CD4-positive, alpha-beta T cell (primary cell): ENCODE measurements at places on chromosomes 5 and 9.

DNA sequence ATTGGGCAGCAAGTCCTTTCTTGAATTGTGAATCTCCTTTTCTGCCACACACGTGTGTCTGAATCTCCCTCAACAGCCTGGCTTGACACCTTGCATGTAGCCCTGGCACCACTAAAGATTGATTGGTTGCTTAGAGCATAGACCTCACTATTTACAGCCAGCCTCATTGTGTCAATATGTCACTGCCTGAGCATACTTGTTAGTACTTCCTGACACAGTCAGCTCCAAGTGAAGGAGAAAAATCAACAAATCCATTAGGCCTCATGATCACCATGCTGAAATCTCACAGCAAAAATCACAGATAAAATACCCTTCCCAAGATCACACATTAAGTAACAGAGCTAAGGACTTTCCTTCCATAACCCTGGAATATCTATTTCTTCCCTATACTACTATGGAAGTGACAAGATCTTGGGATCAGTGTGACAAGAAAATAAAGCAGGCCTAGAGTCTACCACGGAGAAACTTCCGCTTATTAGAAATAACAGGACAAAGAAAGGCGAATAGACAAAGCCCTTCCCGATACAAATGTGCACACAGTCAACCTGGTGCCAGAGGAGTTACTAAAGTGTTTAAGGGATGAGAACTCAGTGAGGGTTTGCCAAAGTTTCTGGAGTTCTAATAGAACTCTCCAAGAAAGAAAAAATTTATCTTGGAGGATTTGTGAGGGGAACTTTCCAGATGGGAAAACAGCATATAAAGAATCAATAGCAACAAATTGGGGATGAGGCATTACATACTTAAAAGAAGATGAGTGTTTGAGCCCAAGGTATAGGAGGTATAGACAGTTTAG is 5.6 kb upstream of the ARL15 start:
- no peak for DNase-seq

- no peak for DNase-seq
Observed at GRCh38 chr5:118397236-118397635, 591.1 kb downstream of the DTWD2 start.

DNA sequence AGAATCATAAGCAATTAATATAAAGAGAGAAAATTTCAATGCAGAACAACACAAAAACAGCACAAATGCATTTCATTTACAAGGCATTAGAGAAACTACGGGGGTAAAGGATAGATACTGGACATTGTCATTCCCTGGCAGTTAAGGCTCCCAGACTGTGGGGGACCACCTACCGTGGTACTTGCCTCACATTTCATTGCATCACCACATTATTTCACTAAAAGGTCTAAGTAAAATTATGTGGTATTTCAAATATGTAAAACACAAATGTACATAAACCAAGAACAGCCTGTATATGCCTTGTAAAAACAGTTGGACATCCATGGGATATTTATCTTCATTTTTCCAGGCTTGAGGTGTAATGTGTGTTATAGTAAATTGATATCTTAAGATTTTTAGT is 571.2 kb upstream of the ZNF462 start:
- DNase-seq = no peak

- no peak for DNase-seq
Observed at GRCh38 chr5:41764650-41765049, 105.6 kb downstream of the OXCT1 start.

GRCh38 chr9:20980832-20981455 is 50.5 kb downstream of the HACD4 start:
- peak; percentile 28 for DNase-seq

DNA sequence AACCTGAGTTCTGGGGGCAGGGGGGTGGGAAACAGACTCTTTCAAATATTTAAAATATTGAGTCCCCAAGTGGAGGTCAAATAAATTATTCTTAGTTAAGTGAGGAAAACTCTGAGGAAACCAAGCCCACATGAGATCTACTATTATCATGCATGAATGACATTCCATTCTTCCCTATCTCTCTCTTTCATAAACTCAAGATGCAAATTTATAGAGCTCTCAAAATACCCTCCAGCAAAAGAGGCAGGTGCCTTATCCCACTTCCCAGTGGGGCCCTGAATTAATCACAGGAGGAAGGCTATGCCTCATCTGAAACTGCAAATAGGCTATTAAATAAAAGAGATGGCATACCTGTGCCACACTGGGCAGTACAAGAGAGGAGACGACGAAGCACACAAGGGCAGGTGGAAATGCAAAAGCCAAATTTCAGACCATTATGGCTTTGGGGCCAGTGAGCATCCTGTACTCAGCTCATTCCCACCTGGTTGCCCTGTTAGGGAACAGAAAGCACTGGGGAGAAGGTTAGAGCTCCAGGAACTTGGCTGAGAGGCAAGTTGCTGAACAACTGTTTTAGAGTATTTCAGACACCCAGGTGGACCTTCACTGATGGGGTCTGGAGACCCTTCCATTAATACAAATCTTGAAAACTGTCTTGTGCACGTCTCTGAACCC is 102.2 kb upstream of the EQTN start:
- no peak for DNase-seq

GRCh38 chr5:128519827-128520226 is 18.2 kb downstream of the FBN2 start:
- no peak for DNase-seq

DNA sequence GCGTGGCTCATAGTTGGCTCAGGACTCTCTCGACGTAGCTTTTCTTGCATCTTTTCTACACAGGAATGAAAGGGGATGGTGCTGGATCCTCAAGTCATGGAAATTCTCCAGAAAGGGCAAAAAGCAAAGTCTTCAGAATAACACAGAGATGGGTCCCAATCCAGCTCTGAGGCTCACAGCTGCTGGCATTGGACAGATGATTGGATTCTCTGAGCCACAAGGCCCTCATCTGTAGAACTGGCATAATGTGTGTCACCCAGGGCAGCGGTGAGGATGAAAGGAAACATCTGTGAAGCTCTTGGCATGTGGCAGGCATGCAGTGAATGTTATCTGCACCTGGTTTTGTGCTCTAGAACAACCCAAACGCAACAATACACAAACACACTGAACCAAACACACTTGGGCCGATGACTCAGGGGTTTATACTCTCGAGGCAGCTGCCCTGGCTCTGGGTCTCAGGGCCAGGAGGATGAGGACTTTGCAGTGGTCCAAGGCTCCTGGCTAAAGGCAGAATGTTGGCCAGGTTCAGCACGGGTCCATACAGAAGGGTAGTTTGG is 64.0 kb upstream of the UBTD2 start:
- DNase-seq = no peak

DNA sequence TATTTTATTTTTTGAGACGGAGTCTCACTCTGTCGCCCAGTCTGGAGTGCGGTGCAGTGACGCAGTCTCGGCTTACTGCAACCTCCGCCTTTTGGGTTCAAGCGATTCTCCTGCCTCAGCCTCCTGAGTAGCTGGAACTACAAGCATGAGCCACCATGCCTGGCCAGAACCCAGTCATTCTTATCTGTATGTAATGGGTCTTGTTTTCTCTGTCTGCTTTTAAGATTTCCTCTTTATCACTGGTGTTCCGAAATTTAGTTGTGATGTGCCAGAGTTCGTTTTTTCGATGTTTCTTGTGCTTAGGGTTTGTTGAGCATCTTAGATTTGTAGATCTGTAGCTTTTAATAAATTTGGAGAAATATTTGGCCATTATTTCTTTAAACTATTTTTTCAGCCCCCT is 19.2 kb downstream of the SLC25A25 start:
- DNase-seq = no peak

GRCh38 chr9:126722922-126723806 is 81.7 kb upstream of the ZBTB43 start:
- peak; percentile 90 for DNase-seq

- no peak for DNase-seq
Observed at GRCh38 chr9:123568691-123569688, 213.0 kb downstream of the CRB2 start.

GRCh38 chr5:15645381-15646160 is 145.6 kb downstream of the FBXL7 start:
- no peak for DNase-seq

- no peak for DNase-seq
Observed at GRCh38 chr9:37693260-37693659, 42.5 kb downstream of the FRMPD1 start.

- no peak for DNase-seq
Observed at GRCh38 chr5:2579126-2579525, 172.4 kb downstream of the IRX2 start.

GRCh38 chr5:130514984-130515690 is 610.9 kb downstream of the CHSY3 start:
- no peak for DNase-seq

- no peak for DNase-seq
Observed at GRCh38 chr5:1885404-1885755, 2.7 kb upstream of the IRX4 start.

DNA sequence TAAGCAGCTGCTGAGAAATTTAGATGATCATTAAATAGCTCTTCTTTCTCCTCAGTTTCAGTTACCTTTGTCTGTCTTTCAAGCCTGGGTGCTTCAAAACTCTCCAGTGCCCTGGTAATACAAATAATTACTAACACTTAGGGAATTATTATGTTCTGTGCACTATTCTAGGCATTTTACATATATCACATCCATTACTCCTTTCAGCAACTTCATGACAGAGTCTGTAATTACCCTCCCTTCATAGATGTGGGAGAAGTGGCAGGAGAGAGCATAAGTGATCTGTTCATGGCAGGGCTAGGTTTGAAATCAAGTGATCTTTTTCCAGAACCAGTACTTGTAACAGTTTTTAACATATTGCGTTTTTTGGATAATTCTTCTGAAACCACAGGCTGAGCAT is 32.0 kb downstream of the MAN2A1 start:
- DNase-seq = no peak

DNA sequence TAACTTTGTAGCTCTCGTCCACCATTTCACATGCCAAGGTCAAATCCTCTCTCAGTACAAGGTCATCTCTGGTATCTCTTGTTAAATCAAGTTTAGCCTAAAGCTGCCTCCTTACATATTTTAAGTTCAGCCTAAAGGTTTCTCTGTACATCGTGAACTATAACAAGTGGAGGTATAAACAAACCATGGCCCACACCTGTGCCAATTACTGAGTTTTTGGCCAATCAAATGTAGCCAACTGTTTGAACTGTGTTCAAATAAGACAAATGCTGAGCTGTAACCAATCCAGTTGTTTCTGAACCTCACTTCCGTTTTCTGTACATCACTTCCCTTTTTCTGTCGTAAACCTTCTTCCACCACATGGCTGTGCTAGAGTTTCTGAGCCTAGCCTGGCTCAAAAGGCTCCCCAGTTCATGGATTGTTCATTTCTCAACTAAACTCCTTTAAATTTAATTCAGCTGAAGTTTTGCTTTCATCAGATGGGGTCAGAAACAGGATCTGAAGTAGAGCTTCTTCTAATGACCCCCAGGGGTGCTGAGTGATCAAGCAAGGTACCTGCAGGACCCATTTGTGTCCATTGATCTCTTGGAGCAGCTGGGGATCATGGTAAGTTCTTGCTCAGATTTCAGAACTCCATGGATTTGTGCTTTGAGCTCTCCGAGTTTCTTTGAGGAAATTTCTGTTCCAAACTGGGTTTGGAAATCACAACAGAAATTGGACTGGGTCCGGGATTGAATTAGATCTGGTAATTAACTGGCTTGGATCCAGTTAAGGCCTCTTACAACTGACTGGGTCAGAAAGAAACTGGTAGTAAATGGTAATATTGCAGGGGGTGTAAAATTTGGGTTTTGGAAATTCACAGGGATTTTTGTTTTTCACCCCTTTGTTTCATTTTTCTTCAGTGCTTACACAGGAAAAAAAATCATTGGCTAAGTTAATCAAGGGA is 11.0 kb upstream of the NANS start:
- peak; percentile 87 for DNase-seq

- no peak for DNase-seq
Observed at GRCh38 chr5:136174021-136174659, 18.8 kb downstream of the SMIM32 start.

DNA sequence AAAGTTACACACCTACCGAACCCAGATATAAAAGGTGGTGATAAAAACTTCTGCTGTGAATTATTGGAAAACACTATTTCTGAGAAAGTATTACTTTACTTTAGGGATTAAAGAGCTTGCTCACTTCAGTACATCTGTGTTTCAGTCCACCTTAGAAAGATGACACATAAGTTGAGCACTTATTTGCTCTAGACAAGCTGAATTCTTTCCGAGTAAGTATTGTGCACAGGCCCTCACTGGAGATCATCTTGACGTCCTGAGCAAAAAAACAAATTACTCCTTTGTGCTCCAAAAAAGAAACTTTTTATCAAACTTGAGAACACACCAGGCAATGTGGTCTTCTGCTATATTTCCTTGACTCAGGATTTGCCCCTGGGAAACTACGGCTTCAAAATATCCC is 231.0 kb upstream of the GRAMD2B start:
- DNase-seq = no peak

GRCh38 chr5:127609957-127610356 is 38.9 kb upstream of the CTXN3 start:
- no peak for DNase-seq

DNA sequence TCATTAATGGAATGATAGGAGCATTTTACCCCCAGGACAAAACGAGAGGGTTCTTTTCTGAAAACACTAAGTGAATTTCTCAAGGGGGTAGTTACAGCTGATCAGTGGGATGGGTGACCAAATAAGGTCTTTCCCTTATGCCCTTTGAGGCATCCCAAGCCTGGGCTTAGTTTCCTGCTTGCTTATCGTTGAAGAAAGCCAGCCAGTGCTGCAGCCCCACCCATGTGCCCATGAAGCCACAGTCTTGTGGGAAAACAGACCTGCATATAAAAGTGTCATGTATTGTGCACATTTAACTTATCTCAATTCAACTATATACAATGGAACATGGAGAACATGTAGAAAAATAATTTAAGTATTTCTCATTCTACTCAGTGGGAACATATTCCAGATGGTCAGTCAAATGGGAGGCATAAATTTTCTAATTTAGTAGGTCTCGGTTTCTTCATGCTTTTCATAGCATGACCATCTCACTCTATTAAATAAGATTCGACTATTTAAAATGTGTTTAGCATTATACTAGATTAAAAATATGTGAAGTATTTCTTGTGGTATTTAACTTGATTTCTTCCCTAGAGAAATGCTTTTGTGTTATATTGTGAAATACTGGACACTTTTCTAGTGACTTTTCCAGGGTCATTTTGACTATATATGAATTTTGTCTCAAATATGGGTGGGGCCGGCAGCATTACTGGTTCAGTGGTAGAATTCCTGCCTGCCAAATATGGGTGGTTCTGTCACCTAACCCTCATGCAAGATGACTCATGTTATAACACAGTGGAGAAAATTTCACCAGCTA is 189.7 kb upstream of the SGCD start:
- DNase-seq = no peak

GRCh38 chr9:131149688-131150053 is 24.3 kb downstream of the NUP214 start:
- DNase-seq = no peak

DNA sequence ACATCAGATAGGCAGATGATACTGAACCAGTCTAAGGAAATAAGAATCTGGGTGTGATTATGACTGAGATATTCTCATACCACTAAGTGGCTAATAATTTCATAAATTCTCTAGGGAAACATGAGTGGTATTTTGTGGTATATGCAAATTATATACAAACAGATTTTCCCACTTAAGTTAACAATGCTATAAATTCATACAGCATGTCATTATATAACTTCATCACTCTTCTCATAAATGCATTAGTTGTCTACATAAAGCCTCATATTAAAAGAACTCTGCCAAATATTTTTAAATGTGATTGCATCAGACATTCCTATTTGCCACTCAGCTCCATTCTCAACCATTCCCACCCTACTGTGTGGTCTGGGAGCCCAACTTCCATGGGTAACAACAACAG is 226.5 kb downstream of the TLE1 start:
- no peak for DNase-seq

- no peak for DNase-seq
Observed at GRCh38 chr9:6598249-6598725, 47.2 kb downstream of the GLDC start.
